GM20000 (cell line): ENCODE measurements at places on chromosomes 16 and 17.
A peak's percentile ranks its signal among the peaks of the same experiment; 100 is the strongest.

- no peak for DNase-seq
Observed at GRCh38 chr17:74455025-74455545, 11.3 kb upstream of the CD300A start.

DNA sequence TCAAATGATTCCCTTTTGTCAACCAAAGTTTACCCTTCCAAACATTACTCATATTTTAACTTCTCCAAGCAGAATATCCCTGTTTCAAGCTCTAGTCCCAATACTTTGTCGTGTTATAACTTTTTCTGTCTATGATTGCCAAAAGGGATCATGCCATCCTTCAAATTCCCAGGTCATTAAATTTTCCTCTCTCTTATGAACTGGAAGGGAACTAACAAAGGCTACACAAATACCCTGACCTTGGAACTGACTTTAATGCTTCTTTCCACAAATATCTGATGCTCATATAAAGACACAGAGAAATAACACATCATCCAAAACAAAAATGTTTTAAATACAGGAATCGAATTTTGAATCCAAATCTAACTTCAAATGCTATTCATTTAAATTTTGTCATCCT lies 1352.7 kb downstream of the CDH11 start:
- DNase-seq = no peak

DNA sequence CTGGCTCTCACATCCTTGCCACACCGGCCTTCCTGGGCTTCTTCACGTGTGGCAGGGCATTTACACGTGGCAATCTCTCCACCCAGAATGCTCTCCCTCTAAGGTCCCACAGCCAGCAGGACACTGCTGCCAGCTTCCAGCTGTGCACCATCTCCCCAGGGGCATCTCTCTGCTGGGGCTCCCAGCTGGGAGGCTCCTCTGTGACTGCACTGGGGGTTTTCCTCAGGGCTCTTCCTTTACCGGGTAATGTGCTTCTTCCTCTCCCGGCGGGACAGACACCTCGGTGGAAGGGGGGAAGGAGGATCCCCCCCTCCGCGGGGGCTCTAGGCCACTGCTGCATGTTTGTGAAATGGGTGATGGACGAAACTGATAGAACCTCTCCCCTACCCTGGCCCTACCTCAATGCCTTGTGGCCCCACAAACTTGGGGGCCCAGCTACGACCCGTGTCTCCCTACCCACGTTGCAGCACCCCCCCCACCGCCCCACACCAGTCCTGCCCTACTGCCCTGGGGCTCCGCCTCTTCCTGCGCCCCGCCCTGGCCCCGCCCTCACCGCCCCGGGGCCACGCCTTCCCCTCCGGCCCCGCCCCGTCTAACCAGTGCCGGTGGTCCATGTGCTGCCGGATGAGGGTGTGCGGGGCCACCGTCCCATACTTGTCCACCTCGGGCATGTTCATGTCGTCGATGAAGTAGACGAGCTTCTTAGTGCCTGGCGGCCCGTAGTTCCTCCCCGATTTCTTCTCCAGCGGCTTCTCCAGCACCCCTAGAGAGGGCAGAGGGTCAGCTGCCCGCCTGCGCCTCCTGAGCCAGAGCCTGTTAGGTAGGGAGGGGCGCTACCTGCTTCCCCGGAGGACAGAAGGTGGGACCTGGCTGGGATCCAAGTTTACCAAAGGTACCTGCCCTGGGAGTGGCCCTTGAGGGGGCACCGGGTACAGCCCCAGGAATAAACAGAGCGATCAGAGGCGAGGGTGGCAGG lies 92.6 kb downstream of the DNAH17 start:
- DNase-seq = peak; percentile 86

DNA sequence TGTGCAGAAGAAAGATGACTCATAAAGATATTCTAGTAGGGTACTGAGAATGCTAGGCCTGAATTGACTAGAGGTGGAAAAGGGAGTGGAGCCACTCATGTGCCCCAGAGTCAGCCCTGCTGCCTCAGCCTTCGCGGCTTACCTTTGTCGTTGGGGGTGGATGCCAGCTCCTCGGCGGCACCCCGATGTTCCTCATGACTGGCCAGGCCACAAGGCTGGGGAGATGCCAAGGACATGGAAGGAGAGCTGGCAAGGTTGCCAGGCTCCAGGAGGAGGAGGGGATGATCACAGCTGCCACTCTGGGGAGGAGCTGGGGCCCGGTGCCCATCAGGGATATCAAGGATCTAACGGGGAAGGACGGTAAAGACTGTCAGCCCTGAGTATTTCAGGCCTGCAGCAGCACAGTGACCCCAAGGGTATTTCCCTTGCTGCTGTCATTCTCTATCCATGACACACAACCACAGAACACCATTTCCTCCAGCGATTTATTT lies 9.7 kb upstream of the SLC35B1 start:
- no peak for DNase-seq

- DNase-seq = no peak
Observed at GRCh38 chr17:31155208-31155810, 60.5 kb downstream of the NF1 start.

- no peak for DNase-seq
Observed at GRCh38 chr16:68190736-68191510, 45.0 kb downstream of the ESRP2 start.

DNA sequence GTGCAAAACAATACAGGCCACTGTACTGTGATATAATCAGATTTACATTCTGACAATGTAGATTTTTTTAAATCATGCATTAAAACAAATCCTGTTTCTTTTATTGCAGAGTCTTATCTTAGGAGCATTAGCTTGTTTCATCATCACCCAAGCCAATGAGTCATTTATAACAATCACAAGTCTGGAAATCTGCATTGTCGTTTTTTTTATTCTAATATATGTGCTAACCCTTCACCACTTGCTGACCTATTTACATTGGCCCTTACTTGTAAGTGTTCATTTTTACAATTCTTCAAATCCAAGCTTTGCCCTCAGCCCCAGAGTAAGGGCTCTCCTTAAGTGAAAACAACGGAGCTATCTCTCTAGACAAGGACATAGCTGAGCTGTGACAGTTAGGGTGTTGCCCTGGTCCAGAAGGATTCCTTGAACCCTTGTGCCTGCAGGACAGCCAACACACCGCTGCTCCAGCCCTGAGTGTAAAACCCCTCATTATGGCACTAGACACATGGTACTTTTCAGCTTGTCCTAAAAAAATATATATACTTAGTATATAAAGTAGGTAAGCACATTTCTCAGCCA lies 3.7 kb downstream of the CMTM1 start:
- no peak for DNase-seq

DNA sequence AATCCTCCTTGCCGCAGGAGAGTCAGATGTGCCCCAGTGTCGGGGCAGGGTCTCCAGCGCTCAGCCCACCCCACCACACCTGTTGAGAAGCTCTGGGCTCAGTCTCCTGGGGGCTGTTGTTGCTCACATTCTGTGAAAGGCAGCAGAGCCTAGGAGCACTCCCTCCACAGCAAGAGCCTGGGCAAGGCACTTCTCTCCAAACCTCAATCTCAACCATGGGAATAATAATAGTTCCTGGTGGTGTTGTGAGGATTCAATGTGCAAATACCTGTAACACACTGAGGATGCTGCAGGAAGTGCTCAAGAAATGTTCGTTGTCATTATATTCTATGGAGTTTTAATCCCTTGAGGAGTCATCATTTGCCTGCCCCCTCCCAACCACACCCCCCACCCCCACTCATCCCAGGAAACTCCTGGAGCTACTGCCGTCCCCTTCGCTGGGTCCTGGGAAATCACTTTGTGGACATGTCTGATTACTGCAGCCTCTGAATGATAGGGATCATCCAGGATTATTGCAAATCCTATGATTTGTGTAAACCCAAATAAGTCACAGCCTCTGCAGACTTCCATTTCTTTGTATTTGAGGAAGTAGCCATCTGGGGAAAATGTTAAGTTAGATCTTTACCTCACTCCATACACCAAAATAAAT lies 61.5 kb downstream of the CCT6B start:
- DNase-seq = no peak

- peak; percentile 89 for DNase-seq
Observed at GRCh38 chr17:45228763-45229539, 7.3 kb downstream of the FMNL1 start.

- DNase-seq = no peak
Observed at GRCh38 chr16:50505714-50506542, 42.3 kb upstream of the NKD1 start.

DNA sequence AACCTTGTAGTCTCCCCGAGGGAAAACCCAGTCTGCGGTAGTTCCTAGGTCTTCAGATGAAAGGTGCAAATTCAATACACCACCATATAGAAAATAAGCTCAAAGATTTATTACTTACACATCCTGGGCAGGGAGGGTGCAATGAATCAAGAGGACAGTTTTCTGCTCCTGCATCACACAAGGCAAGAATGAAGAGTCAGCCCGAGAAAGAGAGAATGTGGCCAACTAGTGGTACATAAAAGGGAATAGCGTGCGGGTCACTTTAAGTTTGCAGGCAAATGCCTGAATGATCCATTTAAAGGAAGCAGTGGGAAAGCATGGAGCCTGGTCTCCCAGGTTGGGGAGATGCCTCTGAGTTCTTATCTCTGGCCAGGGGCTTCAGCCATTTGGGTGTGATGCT lies 403.4 kb downstream of the GRIN2A start:
- no peak for DNase-seq

- DNase-seq = no peak
Observed at GRCh38 chr16:77912617-77913016, 109.7 kb upstream of the CLEC3A start.

GRCh38 chr17:44820631-44821212 lies 9.4 kb downstream of the GJC1 start:
- DNase-seq = no peak

DNA sequence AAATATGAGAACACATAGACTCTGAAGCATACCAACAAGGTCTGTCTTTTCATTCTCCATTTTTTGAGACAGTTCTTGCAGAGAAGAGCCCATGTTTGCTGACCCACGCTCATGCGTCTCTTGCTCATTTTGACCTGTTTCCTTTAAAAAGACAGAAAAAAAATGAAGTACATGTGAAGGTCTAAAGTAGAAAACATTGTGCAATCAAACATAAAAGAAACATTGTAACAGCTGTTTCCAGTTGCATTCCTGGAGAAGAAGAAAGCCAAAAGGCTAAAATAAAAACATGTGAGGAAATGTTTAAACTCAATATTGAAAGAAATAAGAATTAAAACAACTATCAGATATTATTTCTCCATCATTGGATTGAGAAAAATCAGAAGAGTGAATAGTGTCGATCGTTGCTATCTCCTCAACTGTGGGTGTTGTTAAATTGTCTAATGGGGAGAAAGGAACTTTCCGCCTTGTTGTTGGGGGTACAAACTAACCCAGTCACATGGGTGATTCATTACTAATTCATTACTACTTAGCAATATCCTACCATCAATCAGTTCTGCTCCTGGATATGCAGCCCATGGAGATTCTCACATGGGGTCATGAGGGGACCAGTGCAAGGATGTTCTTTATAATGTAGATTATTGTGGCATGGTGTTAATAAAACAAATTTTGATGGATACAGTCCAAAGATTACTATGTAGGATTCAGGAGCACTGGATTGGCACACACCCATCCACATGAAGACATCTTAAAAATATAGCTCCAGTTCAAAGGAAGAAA lies 9.5 kb downstream of the ABCA9 start:
- no peak for DNase-seq

DNA sequence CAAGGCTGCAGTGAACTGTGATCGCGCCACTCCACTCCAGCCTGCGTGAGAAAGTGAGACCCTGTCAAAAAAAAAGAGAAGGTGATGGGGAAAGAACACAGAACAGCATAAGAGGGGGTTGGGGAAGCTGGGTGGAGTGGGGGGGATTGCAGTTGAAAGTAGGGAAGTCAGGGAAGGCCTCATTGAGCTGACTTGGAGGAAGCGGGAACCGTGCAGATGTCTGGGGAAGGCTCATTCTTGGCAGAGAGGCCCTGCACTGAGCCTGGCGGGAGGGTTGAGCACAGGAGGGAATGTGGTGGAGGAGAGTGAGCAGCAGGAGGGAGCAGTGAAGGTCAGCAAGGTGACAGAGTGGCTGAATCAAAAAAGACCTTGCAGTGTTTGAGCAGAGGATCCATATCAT lies 26.9 kb downstream of the IL4R start:
- DNase-seq = no peak

- no peak for DNase-seq
Observed at GRCh38 chr17:45195424-45195823, 26.3 kb upstream of the FMNL1 start.

GRCh38 chr17:78882540-78883088 lies 20.4 kb downstream of the CEP295NL start:
- no peak for DNase-seq

- no peak for DNase-seq
Observed at GRCh38 chr16:47892999-47893398, 262.8 kb downstream of the ABCC12 start.
